Mammary epithelial cell (primary cell): ENCODE measurements at places on chromosomes 4 and X. TPM values are rescaled to one million over a fixed set of nuclear protein-coding genes. Genes with fewer than 3 reads are reported as not detected.

CT55 gene
- total RNA-seq, result not detected

ATP2B3 gene
- not detected for total RNA-seq

- DNase-seq, result peak; percentile 52
Observed at GRCh38 chr4:79528241-79528706, 120.2 kb upstream of the GK2 start.

DNA sequence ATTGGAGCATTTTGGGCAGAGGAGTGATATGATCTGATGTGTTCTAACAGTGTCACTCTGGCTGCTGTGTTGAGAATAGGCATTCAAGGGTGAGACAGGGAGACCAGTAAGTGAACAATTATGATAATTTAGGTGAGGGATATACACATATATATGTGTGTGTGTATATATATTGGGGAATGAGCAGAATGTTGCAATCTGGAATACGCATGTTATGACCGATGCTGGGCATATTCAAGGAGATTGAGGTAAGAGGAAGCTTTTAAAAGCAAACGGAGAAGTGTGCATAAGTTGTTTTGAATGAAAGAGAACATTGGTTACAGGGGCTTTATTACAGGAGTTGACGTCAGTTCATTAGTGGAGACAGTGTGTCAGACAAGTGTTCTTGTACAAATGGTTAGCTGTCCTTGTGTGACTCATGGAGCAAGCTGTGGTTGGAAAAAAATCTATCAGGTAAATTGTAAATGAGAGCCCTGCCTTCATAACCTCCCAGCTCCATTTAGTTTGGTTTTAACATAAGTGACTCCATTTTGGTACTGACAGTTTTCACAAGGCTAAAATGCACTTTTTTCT is 442.5 kb upstream of the LCORL start:
- peak; percentile 0 for DNase-seq

PNMA3 gene
- not detected in 2 replicates for total RNA-seq

DNA sequence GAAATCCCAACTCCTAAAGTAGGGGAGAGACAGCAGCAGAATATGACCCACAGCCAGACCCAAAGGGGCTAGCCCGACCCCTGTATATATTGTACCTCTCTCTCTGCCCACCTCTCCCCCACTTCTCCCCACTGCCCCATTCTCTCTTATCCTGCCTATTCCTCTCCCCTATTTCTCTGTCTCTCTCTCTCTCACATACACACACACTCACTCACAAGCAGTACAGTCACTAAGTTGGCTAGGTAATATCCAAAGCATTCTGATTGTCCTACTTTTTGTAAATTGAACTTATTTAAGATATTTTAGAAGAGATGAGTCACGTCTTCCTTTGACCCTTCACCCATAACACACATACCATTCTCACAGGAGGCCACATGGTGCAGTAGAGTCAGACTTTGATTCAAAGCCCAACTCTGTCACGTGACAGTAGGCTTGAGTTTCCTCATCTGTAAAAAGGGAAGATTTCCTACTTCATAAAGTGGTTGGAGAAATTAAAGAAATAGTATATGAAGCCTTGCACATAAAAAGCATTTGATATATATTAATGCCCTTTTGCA is 29.5 kb downstream of the SRPX2 start:
- DNase-seq, result peak; percentile 20

PCDH10 gene
- total RNA-seq, result not detected in 2 replicates

DNA sequence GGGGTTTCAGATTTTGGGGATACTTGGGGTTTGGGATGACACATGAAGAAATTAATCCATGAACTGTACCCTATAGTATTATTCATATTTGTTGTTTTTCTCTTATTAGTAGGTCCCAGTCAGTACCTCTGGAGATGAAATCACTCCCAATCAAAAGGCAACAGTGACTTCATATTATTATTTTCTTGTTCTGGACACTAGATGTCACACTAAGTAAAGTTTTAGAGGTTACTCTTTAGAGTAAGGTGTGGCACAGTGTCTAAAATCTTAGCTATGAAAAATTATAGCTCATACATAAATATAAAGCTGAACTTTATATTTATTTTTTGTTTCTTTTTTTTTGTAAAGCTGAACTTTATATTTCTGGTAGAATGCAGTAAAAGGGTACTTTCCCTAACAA is 35.1 kb downstream of the FAM114A1 start:
- peak; percentile 17 for DNase-seq

- DNase-seq, result no peak
Observed at GRCh38 chrX:40179283-40179682, 81.5 kb upstream of the BCOR start.

CXCL11 gene
- 0.35 and 0.99 TPM in 2 replicates for total RNA-seq

DNA sequence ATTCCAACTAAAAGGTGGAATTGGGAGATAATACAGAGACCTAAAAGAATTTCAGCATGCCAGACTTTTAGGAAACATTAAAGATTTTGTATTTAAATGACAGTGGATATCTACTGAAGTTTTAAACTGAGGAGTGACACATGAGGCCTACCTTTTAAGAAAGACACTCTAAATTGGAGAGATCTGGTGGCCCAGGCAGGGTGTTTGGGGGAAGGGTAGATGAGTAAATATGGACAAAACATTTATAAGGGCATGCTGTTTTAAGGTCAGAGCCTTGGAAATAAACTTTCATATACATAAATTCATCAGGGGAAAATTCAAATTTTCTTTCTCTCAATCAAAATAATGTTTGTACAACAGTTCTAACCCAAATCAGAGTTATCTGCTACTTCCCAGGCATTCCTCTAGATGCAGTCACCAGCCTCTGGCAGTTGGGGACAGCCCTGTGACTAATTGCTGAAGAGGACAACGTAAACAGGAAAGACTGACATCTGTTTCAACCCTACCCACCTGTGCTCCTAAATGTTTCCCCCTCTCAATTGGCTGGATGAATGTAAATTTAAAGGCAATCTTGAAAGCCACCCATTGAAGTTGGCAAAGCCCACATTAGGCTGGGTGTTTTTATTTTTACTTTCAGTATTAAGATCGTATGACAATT is 1646.9 kb upstream of the ADGRL3 start:
- peak; percentile 7 for DNase-seq

- DNase-seq, result no peak
Observed at GRCh38 chr4:18321956-18322530, 300.5 kb upstream of the LCORL start.

FRAS1 gene
- total RNA-seq, result 18.6 and 38.1 TPM in 2 replicates

GRCh38 chr4:2142630-2143427 is 83.7 kb downstream of the NAT8L start:
- no peak for DNase-seq

GRCh38 chr4:54908763-54909162 is 216.6 kb downstream of the KDR start:
- no peak for DNase-seq

- DNase-seq, result peak; percentile 26
Observed at GRCh38 chr4:113758372-113758771, 3.2 kb downstream of the CAMK2D start.

EMCN gene
- not detected for total RNA-seq

FATE1 gene
- total RNA-seq, result not detected in 2 replicates

- no peak for DNase-seq
Observed at GRCh38 chr4:85488416-85488815, 13.5 kb downstream of the ARHGAP24 start.

DNA sequence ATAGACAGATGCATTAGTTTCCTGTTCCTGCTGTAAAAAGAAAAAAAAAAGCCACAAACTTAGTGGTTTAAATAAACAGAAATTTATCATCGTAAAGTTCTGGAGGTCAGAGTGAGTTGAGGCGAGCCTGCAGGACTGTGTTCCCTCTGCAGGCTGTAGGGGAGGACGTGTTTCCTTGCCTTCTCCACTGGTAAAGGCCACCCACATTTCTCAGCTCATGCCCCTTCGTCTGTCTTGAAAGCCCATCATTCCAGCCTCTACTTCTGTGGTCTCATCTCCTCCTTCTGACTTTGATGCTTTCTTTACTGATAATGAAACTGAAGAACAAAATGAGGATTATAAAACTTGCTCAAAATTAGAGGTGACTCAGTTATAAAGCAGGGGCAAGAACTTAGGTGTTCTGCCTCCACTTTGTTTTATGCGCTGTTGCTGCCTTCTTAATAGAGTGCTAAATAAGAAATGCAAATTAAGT is 143.0 kb downstream of the STIM2 start:
- no peak for DNase-seq

TMPRSS11F gene
- not detected for total RNA-seq

- no peak for DNase-seq
Observed at GRCh38 chr4:155681886-155682285, 15.2 kb downstream of the GUCY1A1 start.

SLC25A43 gene
- 16.1 and 18.9 TPM in 2 replicates for total RNA-seq

DMP1 gene
- not detected for total RNA-seq

GRCh38 chrX:17617806-17618205 is 119.5 kb upstream of the SCML1 start:
- DNase-seq, result no peak

- DNase-seq, result no peak
Observed at GRCh38 chr4:26191353-26191752, 129.5 kb upstream of the RBPJ start.

SAGE1 gene
- total RNA-seq, result not detected

- DNase-seq, result no peak
Observed at GRCh38 chr4:179530958-179531357, 2088.7 kb upstream of the AGA start.

- no peak for DNase-seq
Observed at GRCh38 chr4:81204571-81204970, 10.5 kb downstream of the PRKG2 start.

GAGE12H gene
- total RNA-seq, result not detected in 2 replicates
